Right renal cortex interstitium (tissue), 3 donors: ENCODE measurements at places on chromosomes 2 and 18. TPM values are rescaled to one million over a fixed set of nuclear protein-coding genes. Genes with fewer than 3 reads are reported as not detected.

DNA sequence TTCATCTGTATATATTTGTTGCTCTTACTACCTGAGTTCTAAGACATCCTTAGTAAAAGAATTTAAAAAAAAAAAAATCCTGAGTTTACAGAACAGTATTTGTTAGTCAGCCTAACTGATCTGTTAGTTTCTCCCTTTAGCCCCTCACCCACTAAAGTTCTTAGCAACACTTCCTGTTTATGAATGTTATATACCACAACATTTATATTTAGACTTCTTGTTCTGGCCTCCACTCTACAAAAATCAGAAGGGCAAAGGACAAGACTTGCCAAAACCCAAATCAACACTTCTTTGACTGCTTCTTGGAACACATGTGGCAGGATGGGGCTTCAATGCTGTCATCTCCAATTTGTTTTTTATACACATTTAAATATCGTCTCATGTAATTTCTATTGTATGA is 71.1 kb downstream of the MGAT5 start:
- DNase-seq: no peak

DNA sequence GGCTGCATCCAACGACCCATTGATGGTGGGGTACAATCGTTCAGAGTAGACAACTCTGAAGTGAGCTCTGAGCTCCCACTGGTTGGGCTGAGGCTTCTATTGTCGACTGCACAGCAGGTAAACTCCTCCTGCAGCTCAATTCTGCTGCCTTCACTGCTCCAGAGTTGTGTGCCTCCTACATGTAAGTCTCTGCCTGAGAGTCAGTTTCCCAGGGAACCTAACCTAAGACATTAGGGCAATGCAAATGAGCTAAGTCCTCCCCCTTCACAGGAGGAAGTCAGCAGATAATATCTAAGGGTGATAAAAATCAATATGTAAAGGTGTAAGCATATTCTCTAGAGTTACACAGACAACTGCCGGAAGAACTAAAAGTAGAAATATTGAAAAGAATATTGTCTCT is 22.5 kb upstream of the ACYP2 start:
- no peak for DNase-seq

GRCh38 chr2:165952085-165952484 is 1.5 kb downstream of the TTC21B start:
- DNase-seq: no peak

- DNase-seq: no peak
These were observed 17.2 kb downstream of the SH3YL1 start for GRCh38 chr2:246489-247144.

DNA sequence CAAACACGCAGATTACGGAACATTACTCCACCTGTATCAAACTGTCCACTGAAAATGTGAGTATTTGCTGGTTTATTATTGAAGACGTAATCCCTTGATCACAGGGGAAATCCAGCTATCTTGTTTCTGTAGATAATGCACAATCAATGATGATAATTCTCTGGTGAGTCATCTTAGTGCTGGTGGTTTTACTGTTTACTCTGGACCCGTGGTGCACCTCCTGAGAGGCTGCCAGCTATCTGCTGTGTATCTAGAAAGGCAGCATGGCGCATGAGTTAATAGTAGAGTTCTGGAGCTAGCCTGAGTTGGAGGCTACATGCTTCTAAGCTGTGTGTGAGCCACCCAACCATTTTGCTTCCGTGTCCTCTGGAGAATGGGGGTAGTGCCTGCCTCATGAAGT is 6.5 kb downstream of the NCAPH start:
- DNase-seq: no peak

GRCh38 chr2:222864296-222864695 is 3.5 kb downstream of the ACSL3 start:
- DNase-seq: no peak

DNA sequence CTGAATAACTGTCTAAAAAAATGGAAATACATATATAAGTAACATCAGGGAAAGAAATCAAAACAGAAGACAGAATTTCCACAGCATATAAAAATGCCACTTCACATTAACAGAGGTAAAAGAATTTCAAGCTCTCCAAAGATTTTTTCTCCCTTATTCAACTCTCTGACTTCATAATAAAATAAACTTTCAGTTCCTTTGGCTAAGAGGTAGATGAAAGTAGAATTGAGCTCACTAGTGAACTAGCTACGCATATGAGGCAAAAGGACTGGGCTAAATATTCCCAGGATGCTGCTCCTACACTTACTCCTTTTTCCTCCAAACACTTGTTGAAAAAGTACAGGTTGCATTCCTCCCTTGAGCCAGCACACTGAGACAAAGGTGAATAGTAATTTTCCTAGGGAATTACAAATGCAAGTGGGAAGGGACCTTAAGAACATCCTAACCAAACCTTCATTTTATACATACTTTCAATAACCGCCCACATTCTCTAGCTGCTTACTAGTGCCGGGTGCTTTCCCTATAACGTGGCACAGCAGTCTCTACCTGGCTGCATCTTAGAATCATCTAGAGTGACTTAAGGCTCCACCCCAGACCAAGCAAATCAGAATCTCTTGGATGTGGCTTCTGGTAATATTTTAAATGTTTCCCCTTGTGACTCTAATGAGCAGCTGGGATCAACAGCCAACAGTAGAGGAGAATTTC is 136.6 kb downstream of the MTCL1 start:
- DNase-seq: no peak

GRCh38 chr2:127985026-127985734 is 42.7 kb downstream of the SAP130 start:
- no peak for DNase-seq

GRCh38 chr2:188668017-188668680 is 306.0 kb upstream of the COL3A1 start:
- DNase-seq: no peak

GRCh38 chr2:46865181-46865970 is 50.2 kb downstream of the MCFD2 start:
- no peak for DNase-seq

DNA sequence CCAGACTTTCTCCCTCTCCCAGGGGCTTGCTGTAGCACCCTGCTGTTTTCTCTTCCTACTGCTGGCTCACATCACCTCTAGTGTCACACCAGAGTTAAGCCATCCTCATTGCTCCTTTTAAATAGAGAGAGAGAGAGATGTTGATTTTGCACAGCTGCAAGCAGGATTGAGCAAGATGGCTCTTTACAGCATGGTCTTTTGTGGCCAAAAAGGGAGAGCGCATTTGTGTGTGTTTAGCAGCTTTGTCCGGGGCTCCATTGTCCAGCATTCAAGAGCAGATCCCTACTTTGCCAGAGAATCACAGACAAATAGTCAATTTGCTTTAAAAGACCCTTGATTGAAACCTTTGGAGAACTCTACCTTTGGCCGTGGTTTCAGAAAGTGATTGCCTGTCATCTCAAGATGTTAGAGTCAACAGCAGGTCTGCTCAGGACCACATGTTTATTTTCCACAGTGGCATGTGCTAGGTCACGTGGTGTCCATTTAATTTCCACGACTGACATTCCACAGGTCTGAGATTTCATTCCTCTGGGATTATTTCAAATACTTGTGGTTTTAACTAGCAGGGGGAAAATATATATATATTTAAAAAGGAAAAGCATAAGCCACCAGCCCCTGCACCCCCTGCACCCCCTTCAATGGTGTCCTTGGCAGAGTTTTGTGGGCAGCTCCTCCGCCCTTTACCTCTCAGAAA is 359.9 kb upstream of the SLC14A2 start:
- DNase-seq: no peak

DPP10 gene
- polyA plus RNA-seq: 9.0 TPM

UPP2 gene
- 12.3 TPM for polyA plus RNA-seq

RNU2-63P gene
- polyA plus RNA-seq: not detected
